ENCODE measurements at places on chromosomes 1 and 21.

DNA sequence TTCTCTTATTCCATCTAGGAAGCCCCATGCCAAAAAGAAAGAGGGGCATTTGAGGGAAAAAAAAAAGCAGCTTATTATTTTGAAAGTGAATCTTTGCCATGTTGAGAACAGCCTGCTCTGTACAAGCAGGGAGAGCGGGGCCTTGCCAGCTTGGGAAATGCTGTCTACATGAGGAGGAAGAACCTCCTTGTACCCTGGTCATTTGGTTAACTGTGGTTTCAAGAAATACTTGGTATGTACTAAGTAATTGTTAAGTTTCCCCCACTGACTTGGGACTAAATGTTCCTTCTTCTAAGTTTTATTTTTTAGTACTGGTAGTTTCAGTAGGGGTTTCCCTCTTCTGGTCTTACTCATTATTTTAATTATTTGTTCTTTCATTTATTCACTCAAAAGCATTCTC lies 144.1 kb upstream of the HOOK1 start:
- DNase-seq = no peak

GRCh38 chr1:68293122-68293521 lies 60.8 kb upstream of the WLS start:
- no peak for DNase-seq

DNA sequence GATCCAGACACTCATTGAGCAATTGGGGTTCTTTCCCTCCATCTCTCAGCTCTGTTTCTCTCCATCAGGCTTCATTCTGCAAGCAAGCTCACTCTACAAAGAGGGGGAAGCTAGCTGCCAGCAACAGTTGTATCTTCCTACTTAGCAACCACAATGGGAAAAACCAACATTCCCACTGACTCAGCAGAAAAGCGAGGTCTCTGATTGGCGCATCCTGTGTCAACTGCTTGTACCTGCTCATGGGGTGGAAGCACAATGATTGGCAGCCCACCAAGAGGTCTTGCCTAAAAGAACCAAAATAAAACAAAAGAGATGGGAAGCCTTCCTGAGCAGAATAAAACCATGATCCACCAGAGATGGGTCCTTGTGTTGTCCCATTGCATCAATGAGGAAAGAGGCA lies 4.0 kb upstream of the CDA start:
- DNase-seq = no peak

DNA sequence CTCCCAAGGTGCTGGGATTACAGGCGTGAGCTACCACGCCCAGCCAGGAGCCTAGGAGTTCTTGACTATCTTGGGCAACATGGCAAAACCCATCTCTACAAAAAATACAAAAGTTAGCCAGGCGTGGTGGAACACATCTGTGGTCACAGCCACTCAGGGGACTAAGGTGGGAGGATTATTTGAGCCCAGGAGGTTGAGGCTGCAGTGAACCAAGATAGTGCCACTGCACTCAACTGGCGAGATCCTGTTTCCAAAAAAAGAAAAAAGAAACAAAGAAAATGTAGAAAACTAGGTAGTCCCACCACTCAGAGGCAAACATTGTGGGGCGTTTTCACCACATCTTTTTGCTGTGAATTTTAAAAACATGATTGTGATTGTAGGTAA lies 141.3 kb downstream of the ZZZ3 start:
- DNase-seq = no peak

- DNase-seq = no peak
Observed at GRCh38 chr1:180194546-180195207, 35.4 kb upstream of the LHX4 start.

GRCh38 chr1:59092126-59092525 lies 204.8 kb upstream of the FGGY start:
- DNase-seq = no peak

DNA sequence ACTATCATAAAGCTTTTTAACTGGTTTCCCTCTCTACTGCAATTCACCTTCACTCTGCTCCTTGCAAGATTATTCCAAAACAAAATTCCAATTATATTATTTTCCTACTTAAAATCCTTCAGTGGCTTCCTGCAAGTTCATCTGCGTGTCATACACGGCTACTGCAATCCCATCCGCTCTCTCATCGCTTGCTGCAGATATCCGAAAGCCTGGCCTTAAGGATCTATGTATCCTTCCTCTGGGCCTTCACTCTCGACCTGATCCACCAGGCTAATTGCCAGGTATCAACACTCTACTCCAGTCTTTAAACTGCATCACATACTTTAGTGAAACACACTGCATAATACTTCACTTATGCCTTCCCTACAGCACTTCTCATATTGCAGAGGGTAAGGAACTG lies 44.0 kb downstream of the VAV3 start:
- no peak for DNase-seq

DNA sequence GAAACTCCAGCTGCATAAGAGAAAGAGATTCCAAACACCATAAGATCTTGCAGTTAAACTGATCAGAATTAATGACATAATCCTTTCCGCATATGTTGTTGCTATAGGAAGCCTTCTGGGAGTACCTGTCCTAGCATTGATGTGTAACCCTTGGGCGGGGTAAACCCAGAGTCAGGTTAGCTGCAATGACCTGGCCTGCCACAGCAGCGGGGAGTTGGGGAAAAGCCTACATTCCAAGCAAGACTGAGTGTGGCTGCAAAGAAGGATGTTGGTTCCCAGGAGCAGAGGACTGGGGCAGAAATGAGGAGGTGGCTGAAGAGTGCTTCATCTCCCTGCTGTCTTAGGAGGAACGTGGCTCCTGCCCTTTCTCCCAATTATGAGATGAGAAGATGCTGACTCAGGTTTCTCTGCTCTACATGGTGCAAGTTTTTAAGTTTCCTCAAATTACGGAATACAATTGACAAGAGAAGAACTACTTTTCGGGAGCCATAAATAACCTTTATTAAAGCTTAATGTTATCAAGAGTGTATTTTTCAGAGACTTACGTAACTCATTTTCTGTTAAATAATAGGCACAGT lies 142.1 kb downstream of the RYR2 start:
- DNase-seq = no peak

GRCh38 chr1:39901464-39901713 lies 328 bp downstream of the MYCL start:
- no peak for DNase-seq

- no peak for DNase-seq
Observed at GRCh38 chr1:245475961-245476516, 321.3 kb downstream of the KIF26B start.

DNA sequence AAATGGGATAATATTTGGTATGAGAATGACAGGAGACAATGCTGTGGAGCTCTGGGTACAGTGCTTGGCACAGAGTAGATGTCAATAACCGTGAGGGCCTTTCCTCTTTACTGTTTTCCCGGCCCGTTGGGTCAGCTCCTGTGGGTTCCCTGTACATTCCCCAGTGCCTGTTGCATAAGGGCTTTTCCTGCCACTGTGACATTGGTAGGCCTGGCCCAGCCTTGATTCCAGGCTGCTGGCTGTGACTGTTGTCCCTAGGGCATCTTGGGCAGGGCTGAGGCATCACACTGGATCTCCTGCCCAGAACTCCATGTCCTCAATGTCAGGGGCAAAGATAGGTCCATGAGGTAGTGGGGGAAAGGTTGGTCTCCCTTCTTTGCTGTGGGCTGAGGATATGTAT lies 25.8 kb upstream of the MYCL start:
- DNase-seq = no peak

DNA sequence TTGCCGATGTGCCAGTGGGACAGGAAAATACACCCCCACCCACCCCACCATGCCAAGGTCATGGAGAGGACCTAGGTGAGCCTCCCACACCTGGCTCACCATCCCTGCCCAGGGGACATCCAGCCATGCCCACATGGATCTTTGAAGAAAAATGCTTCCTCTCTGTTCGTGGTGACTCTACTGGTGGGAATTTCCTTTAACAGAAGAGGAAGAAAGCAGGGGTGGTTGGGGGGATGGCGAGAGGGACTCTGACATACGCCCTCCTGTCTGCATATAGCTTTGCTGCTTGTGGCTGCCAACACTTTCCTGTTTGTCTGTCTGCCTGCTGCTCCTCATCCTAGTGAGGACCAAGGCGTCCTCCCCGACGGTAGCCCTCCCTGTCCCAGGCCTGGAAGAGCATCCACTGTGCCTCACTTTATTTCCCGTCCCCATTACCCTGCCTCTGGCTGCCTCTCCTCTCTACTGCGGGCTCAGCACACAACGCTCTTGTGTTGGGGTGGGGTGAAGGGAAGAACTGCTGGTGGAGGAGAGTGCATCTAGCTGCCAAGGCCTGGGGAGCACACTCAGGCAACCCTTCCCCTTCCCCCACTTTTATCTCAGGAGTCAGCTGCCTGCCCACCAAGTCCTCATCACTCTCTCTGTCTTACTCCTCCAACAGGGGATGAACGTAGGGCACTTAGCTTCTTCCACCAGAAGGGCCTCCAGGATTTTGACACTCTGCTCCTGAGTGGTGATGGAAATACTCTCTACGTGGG lies 2.5 kb downstream of the SEMA4A start:
- no peak for DNase-seq

DNA sequence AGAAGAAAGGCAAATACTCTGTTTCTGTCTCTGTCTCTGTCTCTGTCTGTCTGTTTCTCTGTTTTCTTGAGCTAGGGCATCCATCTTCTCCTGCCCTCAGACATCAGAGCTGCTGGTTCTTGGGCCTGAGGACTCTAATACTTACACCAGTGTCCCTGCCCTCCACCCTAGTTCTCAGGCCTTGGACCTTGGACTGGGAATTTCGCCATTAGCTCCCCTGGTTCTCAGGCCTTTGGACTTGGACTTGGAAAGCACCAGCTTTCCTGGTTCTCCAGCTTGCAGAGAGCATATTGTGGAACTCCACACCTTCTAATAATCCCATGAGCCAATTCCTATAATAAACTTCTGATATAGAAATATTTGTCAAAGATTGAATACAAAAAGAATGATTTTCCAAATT lies 32.6 kb downstream of the NBPF6 start:
- no peak for DNase-seq

DNA sequence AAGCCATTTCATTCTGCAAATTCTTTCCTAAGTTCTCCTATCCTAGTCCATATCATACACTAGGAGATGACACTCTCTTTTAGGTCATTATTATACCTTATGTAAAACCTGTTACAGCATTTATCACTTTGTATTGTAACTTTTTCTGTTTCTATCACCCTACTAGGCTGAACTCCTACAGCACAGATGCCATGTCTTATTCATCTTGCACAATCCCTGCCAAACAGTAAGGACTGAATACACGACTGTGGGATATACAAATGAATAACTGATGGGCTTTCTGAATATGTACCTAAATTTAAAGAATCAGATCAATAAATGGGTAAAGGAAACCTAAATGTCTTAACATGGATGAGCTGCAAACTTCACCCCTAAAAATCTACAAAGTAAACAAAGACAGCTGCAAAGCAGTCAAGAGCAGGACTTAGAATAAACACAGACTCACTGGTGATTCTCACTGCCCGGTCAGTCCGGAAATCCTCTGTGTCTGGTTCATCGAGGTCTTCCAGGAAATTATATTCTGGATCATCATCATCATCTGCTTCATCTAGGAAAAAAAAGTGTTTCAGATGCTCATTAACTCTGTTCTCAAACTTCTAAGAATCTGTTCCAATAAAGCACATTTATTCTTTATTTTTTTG lies 62.3 kb downstream of the GON4L start:
- DNase-seq = no peak

DNA sequence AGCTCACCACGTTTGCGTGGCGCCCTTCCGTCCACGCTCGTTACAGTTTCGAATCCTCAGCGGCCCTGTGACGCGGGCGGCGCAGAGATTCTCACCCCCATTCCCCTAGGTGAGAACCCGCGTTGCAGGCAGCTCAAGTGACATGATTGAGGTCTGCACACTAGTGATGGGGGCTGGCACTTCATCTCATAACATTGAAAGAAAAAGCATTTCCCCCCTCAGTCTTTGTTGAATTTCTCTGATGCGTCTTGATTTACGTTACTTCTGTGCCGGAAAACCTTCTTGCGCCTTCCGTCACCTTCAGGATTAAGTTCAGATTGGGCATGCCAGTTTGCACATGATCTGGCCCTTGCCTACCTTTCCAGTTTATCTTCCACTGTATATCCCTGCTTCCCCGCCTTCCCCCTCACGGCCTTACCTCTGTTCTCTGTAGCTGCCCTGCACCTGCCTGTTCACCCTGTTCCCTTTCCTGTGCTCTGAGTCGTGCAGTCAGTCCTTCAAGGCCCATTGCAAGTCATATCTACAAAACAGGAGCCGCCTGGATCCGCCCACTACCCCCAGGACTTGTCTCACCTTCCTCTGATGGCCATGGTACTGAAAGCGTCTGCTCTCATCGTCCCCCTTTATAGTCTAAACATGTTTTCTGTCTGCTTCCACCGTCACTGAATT lies 1.1 kb downstream of the CTPS1 start:
- peak; percentile 35 for DNase-seq

DNA sequence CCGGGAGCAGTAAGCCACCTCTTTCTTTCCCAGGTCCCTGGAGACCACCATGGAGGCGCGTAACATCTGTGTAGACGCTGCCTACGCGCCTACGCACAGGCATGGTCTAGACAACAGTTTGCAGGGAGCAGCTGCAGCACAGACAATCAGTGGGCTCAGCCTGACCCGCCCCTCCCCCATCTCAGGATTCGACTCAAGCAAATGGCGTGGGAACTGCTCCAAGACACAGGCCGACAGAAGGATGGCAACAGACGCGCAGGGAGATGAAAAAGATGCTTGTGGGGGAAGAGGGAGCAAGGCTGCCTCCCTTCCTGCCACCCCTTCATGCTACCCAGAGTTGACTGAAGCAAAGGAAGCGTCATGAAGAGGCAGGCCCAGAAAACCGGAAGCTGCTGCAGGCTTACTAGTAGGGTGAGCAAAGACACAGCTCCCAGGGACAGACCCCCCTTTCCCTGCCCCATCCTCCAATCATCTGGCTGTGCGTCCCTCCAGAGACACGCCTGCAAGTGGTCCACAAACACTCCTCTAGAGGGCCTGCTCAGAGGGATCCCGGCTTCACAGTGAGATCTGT lies 19.5 kb downstream of the STK40 start:
- no peak for DNase-seq

DNA sequence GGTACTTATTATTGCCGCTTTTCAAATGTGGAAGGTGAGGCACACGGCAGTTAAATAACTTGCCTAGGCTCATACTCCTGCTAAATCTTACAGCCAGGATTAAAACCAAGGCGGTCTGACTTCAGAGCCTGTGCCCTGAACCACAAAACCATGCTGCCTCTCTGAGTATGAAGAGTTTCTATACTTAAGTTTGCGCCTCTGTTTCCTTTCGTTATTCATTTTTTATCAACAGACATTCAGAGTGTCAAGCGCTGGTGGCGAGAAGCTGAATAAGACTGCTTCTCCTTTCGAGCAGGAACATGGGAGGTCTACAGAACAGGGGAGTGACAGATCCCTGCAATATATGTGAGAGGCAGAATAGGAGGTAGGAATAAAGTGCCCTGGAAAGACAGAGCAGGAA lies 96.0 kb upstream of the DUSP10 start:
- DNase-seq = no peak

- no peak for DNase-seq
Observed at GRCh38 chr1:161998811-161999210, 24.9 kb downstream of the OLFML2B start.

GRCh38 chr1:113935970-113936369 lies 6.8 kb downstream of the HIPK1 start:
- no peak for DNase-seq

All from stimulated activated CD8-positive, alpha-beta memory T cell treated with anti-CD3 and anti-CD28 coated beads, Interleukin-2, amount 100 ng/mL, for 48 hours (primary cell).